ENCODE measurements at places on chromosomes 5 and 9. TPM values are rescaled to one million over a fixed set of nuclear protein-coding genes. Genes with fewer than 3 reads are reported as not detected.

Gene UAP1L1
- total RNA-seq = 2.2 TPM

Gene MEF2C
- 6.3 TPM for total RNA-seq

Gene CAST
- total RNA-seq = 135 TPM

Gene GABRA1
- not detected for total RNA-seq

Gene RAB3C
- not detected for total RNA-seq

Gene SLC46A2
- total RNA-seq = not detected

Gene KCNMB1
- total RNA-seq = not detected

Gene SLC36A2
- total RNA-seq = not detected

Gene COL15A1
- 0.06 TPM for total RNA-seq

Gene SLC24A2
- not detected for total RNA-seq

Data from epithelial cell of proximal tubule (primary cell).